Right ventricle myocardium superior (tissue), 1 donor: ENCODE measurements at places on chromosomes 6 and 20.

- no peak for DNase-seq
Measured at GRCh38 chr6:100099189-100100074, 105.4 kb upstream of the MCHR2 start.

GRCh38 chr20:53750827-53751619 lies 157.4 kb upstream of the ZNF217 start:
- no peak for DNase-seq

GRCh38 chr6:149545754-149546471 lies at the start of gene PPIL4:
TSS of gene PPIL4 (minus strand) at chr6:149546043. CDS start at chr6:149546005, 38 bp downstream.
- peak; percentile 98 for DNase-seq

- DNase-seq, result no peak
Measured at GRCh38 chr6:99838607-99839006, 155.4 kb downstream of the MCHR2 start.

DNA sequence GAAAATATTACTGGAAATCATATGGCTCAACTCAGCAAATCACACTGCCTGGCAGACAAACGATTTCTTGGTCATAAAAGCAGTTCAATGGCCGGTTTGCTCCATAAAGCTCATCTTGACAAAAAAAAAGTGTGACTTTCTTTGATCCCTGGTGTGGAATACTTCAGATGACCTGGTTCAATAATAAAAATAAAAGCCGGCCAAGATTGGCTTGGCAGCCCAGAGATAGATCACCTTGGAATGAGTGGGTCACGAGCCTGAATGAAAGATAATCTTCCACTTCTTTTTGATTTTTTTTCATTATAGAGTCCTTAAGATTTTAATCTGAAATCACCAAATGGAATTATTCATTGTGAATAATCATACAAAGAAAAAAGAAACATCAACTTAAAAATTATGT lies 445.3 kb upstream of the CITED2 start:
- DNase-seq, result no peak

DNA sequence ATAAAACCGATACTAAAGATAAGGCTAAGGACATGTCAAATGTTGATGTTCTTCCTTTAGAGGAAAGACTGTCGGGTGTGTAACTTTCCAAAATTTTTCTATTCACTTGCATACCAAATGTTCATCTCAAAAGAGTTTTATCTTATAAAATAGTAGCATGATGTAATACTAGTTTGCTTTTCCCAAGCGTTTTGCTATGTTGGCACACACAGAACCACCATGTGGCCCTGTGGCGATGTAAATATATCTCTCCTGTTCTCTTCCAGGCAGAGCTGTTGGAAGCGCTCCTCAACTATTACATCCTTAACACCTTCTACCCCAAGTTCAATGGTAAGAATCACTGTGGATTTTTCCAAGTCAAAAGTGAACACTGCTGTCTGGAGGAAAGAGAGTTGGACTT lies 26.5 kb downstream of the LBP start:
- DNase-seq, result no peak

DNA sequence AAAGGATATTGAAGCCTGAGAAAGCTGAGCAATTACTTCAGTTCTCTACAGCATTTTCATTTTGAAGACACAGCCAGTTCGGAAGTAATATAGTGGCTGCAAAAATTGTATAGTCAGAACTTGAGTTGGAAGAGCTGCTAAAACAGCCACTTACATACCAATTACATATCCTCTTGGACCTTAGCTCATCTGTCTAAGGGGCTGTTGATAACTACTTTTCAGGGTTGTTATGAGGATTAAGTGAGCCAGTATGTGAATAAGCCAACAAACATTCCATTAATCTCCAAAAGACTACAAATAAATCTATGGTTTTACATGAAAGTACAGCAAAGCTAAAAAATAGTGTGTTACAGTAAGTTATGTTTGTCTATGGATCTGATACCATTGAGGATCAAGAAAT lies 59.7 kb downstream of the TMEM200A start:
- DNase-seq, result no peak

- peak; percentile 51 for DNase-seq
Measured at GRCh38 chr20:62838128-62838891, 21.5 kb downstream of the COL9A3 start.

DNA sequence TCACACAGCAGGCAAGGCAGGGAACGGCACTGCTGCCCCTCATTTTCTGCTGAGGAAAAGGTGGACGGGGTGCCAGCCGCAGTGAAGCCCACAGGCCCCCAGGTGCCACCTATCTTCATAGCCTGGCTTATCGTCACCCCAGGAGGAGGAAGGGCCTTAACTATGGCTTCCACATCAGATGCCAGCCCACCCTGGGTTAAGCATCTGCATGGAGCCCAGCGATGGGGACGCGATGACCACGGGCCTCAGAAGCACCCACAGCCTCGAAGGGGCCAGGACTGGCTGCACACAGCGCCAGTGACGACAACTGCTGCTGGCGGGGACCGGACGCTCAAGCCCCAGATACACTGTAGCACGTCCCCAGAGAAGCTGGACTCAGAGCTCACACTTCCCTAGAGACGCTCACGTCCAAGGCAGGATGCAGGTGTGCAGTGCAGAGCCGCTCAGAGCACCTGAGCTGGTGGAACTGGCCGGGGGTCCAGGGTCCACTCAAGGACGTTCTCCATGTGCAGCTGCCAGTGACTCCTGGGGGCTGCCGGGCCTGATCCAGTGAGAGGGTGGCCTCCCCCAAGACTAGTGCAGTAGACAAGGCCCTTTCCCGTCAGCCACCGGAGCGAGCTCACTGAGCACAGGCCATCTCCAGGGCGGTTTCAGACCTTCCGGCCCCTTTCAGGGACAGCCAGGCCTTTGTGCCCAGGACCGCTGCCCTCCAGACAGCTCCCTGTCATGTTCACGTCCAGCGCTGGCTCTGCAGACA lies 83.0 kb downstream of the YTHDF1 start:
- DNase-seq, result no peak

- DNase-seq, result no peak
Measured at GRCh38 chr6:149651056-149651455, 2.5 kb upstream of the KATNA1 start.

GRCh38 chr6:136822046-136822375 lies 381 bp upstream of the PEX7 start:
- DNase-seq, result peak; percentile 52

- no peak for DNase-seq
Measured at GRCh38 chr6:11912420-11912819, 99.7 kb upstream of the HIVEP1 start.

GRCh38 chr6:78559056-78559455 lies 308.3 kb upstream of the IRAK1BP1 start:
- no peak for DNase-seq

- DNase-seq, result no peak
Measured at GRCh38 chr6:44559486-44560270, 172.2 kb downstream of the CDC5L start.

- DNase-seq, result no peak
Measured at GRCh38 chr6:142867988-142868812, 76.8 kb downstream of the HIVEP2 start.

DNA sequence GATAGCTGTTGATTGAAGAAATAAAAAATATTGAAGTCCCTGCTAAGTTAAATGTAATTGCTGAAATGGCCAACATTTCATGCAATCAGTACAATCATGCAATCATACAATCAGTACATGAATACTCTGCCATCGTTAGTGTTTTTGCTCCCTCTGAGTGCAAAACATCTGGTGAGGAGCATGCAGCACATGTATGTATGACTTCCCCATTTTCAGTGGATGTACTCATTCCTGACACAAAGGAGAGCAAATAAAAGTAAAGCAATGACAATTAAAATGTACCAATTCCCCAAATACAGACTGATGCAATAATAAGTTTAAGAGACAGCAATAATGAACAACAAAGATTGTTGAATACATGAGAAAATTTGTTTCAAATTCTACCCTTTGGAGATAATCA lies 140.7 kb downstream of the PLCB1 start:
- DNase-seq, result no peak

GRCh38 chr20:35592339-35592974 lies 23.2 kb upstream of the SPAG4 start:
- no peak for DNase-seq

GRCh38 chr6:56953597-56954402 lies 1.1 kb upstream of the BEND6 start:
- DNase-seq, result no peak

GRCh38 chr20:63534831-63535651 lies 2.1 kb downstream of the PTK6 start:
- DNase-seq, result peak; percentile 37

DNA sequence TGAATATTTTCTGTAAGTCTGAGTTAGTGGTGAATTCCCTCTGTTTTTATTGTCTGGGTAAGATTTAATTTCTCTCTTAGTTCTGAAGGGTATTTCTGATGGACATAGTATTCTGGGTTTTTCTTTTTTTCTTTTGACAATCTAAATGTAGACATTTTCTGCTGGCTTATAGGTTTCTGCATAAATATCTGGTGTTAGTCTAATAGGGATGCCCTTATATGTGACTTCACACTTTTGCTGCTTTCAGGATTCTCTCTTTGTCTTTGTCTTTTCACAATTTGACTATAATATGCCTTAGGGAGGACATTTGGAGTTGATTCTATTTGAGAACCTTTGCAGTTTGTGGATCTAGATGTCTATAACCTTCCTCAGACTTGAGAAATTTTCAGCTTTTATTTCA lies 667.2 kb downstream of the EPHA7 start:
- no peak for DNase-seq

- no peak for DNase-seq
Measured at GRCh38 chr20:58851221-58851968, 693 bp upstream of the GNAS-AS1 start.

DNA sequence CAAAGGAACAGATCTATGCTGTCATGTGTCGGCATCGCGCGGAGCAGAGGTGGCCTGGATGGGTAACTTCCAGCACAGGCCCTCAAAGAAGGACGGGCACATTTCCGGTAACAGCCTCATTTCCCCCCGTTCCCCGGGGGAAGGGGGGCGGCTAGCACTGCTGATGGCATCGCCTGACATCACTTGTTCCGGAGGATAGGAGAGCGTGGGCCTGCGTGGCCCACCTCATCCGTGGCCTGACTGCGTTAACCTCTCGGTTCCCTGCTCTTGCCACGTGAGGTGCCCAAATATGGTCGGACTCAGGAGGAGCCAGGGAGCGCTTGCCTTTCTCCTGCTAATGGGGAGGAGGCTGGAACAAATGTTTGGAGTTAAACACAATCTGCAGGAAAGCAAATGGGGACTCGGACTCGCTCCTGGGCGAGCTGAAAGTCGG lies at the start of gene AKAP12:
TSS of gene AKAP12 (plus strand) at position 365 of the 433 bp plus-strand sequence. CDS start 596 bp downstream, outside the sequence.
- DNase-seq, result peak; percentile 58

- DNase-seq, result no peak
Measured at GRCh38 chr6:49416195-49416594, 46.9 kb downstream of the MMUT start.

GRCh38 chr6:43171707-43172103 lies 636 bp downstream of the SRF start:
- peak; percentile 61 for DNase-seq

DNA sequence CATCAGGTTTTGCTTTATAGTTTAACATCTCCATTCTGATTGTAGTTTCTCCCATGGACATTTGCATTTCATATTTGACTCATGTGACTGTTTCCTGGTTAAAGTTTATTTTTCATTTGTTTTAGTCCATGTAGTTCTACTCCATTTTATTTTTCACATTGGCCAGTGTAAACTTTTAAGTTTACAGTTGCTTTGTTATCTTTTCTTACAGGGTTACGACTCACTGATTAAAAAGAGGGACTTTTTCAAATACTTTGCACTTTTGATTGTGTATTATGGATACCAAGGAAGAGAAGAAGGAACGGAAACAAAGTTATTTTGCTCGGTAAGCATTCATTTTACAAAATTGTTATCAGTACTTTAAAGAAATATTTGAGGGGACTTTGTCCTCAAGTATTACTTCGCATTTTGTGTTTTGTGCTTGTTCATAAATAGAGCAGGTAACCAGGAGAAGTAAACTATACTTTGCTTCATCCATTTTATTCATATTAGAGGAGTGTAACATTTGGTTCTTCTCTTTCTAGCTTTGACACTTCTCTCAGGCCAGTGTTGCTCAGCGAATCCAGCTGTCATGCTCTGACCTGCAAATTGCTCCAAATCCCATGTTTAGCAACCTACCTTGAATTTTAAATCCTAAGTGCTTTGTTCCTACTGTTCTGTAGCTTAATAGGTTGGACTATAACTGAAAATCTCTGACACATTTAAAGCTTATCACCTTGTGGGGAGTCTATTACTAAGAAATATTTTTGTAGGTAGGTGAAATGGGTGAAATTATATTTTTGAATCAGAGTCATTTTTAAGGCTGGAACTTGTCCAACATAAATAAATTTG lies 24.5 kb downstream of the NCOA7 start:
- DNase-seq, result no peak

DNA sequence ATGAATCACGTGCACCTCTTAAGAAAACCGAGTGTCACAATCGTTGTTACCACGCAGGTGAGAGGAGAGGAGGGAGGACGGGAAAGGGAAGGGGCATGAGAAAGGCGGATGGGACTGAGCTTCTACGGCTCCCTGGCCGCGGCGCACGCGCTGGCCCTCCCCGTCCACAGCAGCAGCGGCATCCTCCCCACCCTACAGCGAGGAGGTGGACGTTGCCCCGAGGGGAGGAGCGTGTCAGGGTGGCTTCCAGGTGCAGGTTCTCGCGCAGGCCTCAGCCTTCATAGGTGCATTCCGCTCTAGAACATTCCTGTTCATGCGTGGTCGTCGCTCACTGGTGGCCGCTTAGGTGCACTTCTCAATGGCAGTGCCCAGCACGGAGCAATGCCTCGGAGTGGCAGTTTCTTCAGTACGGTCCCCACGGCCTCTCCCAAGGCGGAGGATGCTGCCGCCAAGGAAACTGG lies 29.7 kb upstream of the AFDN start:
- DNase-seq, result no peak

DNA sequence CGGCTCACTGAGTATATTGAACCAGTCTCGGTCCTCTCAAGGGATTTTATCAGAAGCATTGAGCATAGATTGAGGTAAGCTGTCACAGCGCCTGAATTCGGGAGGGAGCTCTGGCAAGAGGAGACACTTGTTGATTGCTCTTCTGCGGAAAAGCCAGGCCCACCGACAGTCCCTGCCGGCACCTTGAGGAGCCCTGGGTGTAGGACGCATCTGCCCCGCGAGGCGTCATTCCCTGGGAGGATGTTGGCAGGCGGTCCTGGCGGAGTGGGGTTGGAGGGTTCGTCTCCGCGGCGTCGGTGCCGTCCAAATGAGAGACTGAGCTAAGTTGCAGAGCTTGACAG lies 843 bp downstream of the FBXO9 start:
- DNase-seq, result peak; percentile 60

GRCh38 chr6:164322533-164322932 lies 908.0 kb downstream of the QKI start:
- DNase-seq, result no peak
